ENCODE measurements at places on chromosomes 2 and 18. TPM values are rescaled to one million over a fixed set of nuclear protein-coding genes. Genes with fewer than 3 reads are reported as not detected.

Gene ADNP2
- 13.3 TPM for total RNA-seq

Gene TEX44
- not detected for total RNA-seq

Gene OTOS
- total RNA-seq, result not detected

Gene HES6
- 13.1 TPM for total RNA-seq

Gene APOB
- total RNA-seq, result not detected

DNA sequence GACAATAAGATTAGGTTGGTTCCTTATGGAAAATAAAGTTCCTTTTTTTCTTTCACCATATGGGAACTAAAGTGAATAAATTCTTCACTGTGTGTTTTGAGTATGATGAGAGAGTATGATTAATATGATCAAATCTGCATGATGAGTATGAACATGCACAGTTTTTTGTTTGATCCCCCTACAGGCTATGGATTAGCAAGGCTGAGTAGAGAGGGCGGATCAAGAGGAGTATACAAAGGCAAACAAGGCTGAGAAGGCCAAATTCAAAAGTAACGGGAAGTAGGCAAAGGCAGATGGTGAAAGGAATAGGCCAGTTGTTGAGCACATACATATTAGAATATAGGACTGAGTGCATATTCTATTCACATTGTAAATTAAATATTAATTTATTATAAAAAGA lies 508.2 kb downstream of the LRRTM4 start:
- DNase-seq, result no peak

- DNase-seq, result peak; percentile 92
These were observed 34.0 kb downstream of the ADAM23 start for GRCh38 chr2:206477296-206477695.

- DNase-seq, result no peak
These were observed 8.5 kb downstream of the SLC66A2 start for GRCh38 chr18:79942786-79943607.

GRCh38 chr2:178732913-178733312 lies 74.3 kb downstream of the TTN start:
- DNase-seq, result no peak

DNA sequence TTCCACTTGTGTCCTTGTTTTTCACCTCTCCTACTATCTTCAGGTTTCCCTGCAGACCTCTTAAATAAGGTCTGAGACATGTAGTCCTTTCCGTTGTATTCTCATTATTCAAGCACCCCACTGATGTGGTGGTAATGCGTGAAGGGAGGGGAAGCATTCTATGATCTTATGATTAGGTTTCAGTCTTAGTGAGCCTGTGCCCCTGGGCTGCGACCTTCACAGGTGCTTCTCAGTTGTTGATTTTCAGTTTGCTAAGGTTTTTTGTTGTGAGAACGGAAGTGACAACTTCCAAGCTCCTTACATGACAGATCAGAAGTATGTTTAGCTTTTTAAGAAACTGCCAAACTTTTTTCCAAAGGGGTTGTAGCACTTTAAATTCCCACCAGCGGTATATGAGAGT lies 41.3 kb downstream of the VPS54 start:
- no peak for DNase-seq

GRCh38 chr18:6781142-6781714 lies 51.7 kb downstream of the ARHGAP28 start:
- DNase-seq, result peak; percentile 40

DNA sequence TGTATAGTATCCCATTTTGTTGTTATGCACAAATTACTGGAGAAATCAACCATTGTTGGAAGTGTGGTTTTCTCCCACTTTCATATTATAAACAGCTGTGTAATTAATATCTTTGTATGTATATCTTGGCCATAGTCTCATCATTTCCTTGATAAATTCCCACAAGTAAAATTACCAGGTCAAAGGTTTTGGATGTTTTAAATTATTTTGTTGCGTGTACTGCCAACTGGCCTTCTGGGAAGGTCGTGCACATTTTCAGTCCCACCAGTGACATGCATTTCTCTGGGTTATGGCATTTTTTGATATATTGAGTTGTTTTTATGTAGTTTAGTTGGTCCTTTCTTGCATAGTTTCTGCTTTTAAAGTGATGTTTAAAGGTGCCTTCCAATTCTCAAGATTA lies 41.5 kb downstream of the TSHZ1 start:
- no peak for DNase-seq

GRCh38 chr2:229910832-229911412 lies 10.9 kb downstream of the TRIP12 start:
- DNase-seq, result peak; percentile 43

DNA sequence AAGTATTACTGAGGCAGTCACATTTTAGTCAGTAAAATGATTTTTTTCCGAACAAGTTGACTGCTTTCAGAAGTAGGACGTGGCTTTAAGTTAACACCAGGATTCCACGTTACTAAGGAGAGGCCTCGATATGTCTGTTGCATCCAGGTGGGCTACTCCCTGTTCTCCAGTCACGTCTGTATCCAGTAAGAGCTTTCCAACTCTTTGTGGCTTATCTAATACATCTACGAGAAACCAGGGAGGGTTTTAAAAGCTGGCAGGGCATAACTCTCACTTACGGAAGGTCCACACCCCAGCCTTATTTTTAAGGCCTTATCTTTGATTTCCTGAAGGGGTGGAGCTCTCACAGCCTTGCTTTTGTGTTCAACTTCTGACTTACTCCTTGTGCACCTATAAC lies 99.2 kb downstream of the SLC8A1 start:
- DNase-seq, result peak; percentile 28

- no peak for DNase-seq
These were observed 1910.7 kb upstream of the LRRTM1 start for GRCh38 chr2:82215212-82215611.

GRCh38 chr18:44180683-44181082 lies 500.0 kb upstream of the SETBP1 start:
- peak; percentile 15 for DNase-seq

- no peak for DNase-seq
These were observed 11.2 kb upstream of the NABP1 start for GRCh38 chr2:191666732-191667131.

DNA sequence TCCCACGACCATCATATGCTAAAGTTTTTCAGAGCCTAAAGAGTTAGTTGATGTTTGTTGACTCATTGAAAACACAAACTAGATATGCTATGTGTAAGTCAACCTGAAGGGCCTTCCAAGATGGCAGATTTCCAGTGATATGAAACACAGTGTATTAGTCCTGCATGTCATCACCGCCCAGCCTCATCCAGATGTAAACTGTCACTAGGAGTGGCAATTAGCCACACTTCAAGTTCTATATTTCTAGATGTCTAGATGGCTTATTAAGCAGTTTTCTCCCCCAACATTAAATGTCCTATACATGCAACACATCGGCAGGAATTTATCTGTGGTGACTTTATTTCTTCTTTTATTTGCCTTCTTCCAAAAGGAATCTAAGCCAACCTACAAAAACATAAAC lies 444.1 kb upstream of the SMIM21 start:
- no peak for DNase-seq

GRCh38 chr18:47772374-47773248 lies 157.8 kb downstream of the SMAD2 start:
- DNase-seq, result peak; percentile 48

DNA sequence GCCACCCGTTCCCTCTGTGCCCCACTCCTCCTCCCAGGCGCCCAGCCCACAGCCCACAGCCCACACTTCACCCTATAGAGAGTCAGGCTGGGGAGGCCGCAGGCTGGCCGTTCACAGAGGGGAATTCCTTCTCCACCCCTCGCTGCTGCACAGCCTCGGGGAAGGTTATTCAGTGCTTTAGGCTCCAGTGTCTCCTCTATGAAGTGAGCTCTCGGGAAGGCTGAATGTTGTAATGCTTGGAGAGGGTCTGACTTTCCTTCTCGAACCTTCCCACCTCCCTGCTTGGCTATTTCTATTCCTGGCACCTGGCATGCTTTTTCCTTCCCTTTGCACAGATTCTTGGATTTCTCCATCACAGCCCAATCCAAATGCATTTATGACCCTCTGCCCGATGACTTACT lies 62.5 kb upstream of the SMAD7 start:
- no peak for DNase-seq

DNA sequence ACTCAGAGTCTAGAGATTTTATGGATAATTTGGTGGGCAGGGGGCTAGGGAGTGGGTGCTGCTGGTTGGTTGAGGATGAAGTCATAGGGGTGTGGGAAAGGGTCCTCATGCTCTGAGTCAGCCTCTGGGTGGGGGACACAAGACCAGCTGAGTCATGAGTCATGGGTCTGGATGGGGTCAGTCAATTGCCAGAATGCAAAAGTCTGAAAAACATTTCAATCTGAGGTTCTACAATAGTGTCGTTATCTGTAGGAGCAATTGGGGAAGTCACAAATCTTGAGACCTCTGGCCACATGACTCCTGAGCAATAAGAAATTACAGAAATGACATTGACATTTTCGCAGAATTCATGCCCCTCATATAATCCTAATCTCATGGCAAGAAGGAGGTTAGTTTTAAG lies 15.1 kb downstream of the NMS start:
- DNase-seq, result no peak
